ENCODE measurements at places on chromosomes 1 and 21.

DNA sequence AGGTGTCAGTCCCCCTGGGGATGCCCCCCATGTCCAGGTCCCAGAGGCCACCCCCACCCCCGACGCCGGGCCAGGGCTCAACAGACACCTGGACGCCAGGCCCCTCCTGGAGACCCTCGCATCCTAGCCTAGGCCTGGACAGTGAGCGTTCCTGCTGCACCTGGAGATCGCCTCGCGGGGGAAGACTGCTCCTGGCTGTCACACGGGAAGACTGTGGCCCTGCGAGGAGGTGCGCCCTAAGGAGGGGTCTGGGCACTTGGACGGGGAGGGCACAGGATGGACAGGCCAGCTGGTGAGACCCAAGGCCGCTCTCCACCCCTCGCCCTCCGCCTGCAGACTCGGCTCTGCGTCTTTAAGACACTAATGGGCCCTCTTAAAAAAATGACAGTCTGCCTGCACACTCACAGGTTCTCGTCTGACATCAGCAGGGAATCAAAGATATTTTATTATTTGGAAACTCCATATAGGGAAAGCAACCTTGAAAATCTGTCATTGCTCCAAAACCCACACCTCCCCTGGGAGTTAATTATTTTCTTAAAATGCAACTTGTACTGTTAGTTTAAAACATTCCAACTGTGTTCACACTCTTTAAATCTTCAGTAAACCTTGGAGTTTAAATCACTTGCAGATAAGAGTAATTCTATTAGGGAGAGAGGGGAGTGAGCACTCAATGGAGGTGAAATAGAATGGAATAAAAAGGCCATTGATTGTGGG, 45.6 kb upstream of the ACTRT2 start:
- DNase-seq, result no peak

GRCh38 chr21:34122047-34122446, 48.7 kb downstream of the MRPS6 start:
- DNase-seq, result no peak

GRCh38 chr21:38670861-38671260, 134.9 kb upstream of the ETS2 start:
- no peak for DNase-seq

- no peak for DNase-seq
Measured at GRCh38 chr1:58848818-58849411, 65.1 kb upstream of the JUN start.

DNA sequence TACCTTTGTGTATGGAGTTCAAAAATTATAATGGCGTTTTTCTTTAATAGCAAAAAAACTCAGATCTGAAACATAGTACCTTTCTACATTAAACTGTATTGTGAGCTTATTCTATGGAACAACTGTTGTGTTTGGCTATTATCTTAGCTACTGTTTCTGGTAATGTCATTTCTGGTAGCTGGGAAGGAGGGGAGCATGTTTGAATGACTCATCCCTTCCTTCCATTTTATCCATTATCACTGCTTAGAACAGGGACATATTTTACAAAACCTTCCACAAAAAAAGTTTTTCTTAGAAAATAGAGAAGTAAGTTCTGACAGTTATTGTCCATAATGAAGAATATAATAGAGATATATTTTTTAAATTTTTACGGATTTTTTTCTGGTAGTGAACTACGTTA, 128.3 kb downstream of the NRDC start:
- no peak for DNase-seq

DNA sequence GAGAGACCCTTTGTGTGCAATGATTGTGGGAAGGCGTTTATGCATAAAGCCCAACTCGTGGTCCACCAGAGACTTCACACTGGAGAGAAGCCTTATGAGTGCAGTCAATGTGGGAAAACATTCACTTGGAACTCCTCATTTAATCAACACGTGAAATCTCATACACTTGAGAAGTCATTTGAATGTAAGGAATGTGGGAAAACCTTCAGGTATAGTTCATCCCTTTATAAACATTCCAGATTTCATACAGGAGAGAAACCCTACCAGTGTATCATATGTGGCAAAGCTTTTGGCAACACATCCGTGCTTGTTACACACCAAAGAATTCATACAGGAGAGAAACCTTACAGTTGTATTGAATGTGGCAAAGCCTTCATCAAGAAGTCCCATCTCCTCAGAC, 15.5 kb downstream of the ZNF684 start:
- no peak for DNase-seq

Measured in central memory CD4-positive, alpha-beta T cell (primary cell).